Esophagus muscularis mucosa (tissue), 4 donors: ENCODE measurements at places on chromosomes 13 and 19. TPM values are rescaled to one million over a fixed set of nuclear protein-coding genes. Genes with fewer than 3 reads are reported as not detected.

DNA sequence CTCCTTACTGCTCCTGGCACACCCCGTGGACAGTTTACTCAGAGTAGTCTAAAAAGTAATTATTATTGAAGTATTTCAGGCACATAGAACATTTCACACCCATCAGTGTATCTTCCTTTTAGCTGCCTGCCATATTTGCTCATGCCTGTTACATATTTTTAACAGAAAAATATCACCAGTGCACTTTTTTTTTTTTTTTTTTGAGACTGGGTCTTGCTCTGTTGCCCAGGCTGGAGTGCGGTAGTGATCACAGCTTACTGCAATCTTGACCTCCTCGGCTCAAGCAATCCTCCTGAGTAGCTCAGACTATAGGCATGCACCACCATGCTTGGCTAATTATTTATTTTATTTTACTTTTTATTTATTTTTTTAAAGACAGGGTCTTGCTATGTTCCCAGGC, 40.7 kb upstream of the GPI start:
- DNase-seq, result no peak

DNA sequence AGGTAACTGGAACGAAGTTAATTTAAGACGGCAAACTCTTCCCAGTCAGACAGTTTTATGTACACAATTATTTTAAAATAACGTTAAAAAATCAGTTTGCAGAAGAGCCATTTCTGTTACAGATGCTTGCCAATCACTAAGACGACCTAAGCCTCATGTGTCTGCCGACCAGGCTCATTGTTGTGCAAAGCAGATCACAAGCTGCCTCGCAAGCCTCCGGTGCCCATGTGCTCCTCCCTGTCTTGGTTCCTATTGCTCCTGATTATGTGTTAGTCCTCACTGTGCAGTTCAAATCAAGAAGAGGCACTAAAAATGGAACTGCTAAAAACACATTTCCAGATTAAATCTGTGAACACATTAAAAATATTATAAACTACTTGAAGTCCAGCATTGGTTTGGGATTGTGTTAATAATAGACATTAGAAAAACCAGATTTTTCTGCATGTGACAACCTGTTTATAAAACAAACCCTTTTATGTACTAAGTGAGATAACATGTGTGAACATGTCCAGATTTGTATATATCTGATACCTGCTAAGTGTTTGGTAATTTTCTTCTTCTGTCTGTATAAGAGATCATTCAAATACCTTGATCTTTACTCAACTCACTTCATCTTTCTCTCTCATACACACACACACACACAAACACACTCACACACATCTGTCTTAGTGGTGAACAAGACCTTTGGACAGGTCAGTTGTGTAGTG, 81.9 kb upstream of the SLC15A1 start:
- no peak for DNase-seq

GRCh38 chr19:45218426-45218825, 26.8 kb downstream of the EXOC3L2 start:
- DNase-seq, result no peak

- DNase-seq, result no peak
Observed at GRCh38 chr19:21848706-21849105, 12.7 kb upstream of the ZNF43 start.

- DNase-seq, result no peak
Observed at GRCh38 chr13:81326913-81327312, 986.0 kb upstream of the SPRY2 start.

- no peak for DNase-seq
Observed at GRCh38 chr19:18373407-18373891, 12.5 kb upstream of the GDF15 start.

DNA sequence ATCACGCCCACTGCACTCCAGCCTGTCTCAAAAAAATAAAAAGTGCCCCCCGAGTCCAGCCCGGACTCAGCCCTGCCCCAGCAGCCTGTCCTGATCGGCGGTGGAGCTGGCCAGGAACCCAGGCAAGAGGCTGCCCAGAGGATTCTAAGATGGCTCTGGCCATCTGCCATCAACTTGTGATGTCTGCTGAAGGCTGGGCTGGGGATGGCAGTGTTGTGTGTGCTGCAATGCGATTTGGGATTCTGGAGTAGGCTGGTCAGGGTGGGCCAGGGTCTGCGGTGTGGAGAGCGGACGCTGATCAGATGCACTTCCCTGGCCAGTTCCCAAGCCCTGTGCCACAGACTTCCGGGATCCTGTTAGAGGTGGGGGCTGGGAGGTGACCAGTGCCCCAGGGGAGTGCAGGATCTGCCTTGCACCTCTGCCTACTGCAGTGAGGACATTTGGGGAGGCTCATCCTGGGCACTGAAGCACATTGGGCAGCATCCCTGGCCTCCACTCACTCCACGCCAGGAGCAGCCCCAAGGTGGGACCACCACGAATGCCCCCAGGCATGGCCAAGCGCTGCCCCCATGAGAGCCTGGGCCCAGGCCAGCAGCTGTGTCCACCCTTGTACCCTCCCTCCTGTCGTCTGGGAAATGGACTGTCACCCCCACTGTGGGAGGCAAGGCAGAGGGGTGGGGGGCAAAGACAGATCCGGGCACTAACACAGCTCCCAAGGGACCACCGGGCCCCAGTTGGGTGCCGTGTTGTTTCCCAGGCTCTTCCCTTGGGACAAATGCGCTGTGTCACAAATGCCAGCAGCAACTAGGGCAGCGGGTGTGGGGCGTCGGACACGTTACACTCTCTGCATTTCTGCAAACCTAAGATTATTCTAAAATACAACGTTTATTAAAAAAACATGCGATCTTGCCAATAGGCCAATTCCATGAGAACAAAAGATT, 3.4 kb upstream of the TBXA2R start:
- DNase-seq, result no peak

DNA sequence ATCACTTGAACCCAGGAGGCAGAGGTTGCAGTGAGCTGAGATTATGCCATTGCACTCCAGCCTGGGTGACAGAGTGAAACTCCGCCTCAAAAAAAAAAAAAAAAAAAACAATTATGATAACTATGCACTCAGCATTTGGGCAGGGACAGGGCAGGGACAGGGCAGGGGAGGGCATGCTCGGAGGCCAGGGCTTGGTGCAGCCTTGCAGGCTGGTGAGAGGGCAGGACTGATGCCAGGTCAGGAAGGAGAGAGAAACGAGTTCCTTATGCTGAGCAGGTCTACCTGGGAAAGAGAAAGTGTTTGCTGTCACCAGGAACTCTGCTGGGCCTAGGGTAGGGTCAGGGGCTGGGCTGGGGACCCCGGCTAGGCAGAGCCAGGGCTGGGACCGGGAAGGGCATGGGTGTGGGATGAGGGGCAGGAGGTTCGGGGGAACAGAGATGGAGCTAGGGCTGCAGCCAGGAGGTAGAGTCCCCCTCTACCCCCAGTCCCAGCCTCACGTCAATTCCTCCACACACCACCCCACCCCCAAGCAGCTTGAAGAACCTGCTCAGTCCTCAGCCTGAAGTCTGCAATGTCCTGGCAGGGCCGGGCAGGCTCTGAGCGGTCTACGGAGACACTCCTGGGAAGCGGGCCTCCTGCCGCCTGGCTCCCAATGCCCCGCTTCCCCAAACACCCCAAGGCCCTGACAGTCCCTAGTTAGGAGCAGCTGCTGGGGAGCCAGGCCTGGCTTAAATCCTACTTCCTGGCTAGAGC, 2.8 kb downstream of the FXYD3 start:
- DNase-seq, result no peak

- DNase-seq, result no peak
Observed at GRCh38 chr13:73223372-73223781, 164.6 kb downstream of the KLF5 start.

SCEL gene
- not detected for total RNA-seq

CCDC169 gene
- 0.86 TPM for total RNA-seq
